ENCODE measurements at places on chromosomes 2 and 18. TPM values are rescaled to one million over a fixed set of nuclear protein-coding genes. Genes with fewer than 3 reads are reported as not detected.

OR6B2 gene
- total RNA-seq = not detected

DNA sequence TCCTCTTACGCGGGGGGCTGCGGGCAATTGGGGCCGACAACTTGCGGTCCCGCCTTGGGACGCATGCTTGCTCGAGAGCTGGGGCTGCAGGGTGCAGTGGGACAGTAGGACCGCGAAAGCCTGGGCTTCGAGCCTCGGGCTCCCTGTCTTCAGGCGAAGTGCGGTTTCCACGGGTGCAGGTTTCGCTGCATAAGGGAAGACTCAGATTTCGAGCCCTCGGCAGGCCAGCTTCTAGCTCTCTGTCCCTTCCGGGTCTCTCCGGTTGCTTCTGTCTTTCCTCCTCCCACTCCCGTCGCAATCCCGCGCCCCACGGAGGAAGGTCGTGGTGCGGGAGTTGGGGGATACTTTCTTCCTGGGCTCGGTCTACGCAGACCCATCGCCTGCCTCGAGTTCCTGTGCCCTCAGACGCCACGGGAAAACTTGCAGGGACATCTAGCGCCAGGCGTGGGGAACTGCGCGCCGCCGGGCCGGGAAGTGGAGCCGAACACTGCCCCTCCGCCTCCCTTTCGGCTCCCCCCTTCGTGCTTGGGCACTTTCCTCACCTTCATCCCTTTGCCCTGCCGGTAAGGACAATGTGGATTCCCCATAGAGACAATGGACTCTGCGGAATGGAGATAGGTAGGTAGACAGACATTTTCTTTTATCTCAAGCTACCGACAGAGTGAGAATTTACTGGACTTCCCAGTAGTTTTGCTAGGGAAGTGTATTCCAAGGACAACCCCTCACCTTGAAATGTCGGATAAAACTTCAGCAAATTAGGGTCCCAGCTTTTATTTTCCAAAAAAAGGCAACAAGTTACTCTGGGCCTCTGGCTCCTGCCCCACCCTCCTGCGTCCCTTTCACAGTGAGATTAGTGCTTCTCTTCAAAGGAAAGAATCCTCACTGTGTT lies 4.2 kb upstream of the HOXD13 start:
- no peaks in the 10 kb centered on the region for H3K4me1 ChIP-seq
- H3K36me3 ChIP-seq = peaks cover 33% of the 10 kb centered on the region
- H3K4me3 ChIP-seq = peak overlapping the region; percentile 34
- peaks cover 57% of the 10 kb centered on the region for H3K27me3 ChIP-seq
- H3K27ac ChIP-seq = no peak overlapping the region

GRCh38 chr2:55999790-56000189 lies 76.2 kb upstream of the EFEMP1 start:
- no peaks in the 10 kb centered on the region for H3K36me3 ChIP-seq
- H3K4me3 ChIP-seq = no peak overlapping the region
- no peaks in the 10 kb centered on the region for H3K4me1 ChIP-seq
- H3K27me3 ChIP-seq = no peaks in the 10 kb centered on the region
- no peak overlapping the region for H3K27ac ChIP-seq

CROCC2 gene
- not detected for total RNA-seq

DNA sequence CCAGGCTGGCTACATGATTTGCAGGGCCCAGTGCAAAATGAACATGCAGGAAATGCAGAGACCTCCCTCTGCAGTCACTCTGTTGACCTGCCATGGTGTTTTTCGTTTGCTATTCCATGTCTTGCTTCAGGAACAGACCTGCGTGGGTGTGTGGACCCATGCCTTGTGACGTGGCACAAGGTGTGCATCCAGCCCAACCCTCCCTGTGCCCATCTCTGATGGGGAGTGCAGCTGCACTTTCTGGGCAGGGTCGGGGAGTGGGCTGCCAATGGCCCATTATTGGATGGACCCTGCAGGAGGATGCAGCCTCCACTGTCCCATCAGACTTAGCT lies 33.1 kb downstream of the NAPG start:
- peaks cover 4% of the 10 kb centered on the region for H3K4me1 ChIP-seq
- no peaks in the 10 kb centered on the region for H3K27me3 ChIP-seq
- no peak overlapping the region for H3K27ac ChIP-seq
- H3K4me3 ChIP-seq = no peak overlapping the region
- ATAC-seq = no peak
- H3K36me3 ChIP-seq = peaks cover 36% of the 10 kb centered on the region

- H3K36me3 ChIP-seq = peaks cover 87% of the 10 kb centered on the region
- no peak for ATAC-seq
- no peaks in the 10 kb centered on the region for H3K27me3 ChIP-seq
- no peak overlapping the region for H3K4me3 ChIP-seq
Measured at GRCh38 chr18:12963069-12963468, 15.3 kb downstream of the SEH1L start.

ODC1 gene
- total RNA-seq = 60.3 TPM

IL1A gene
- 4.3 TPM for total RNA-seq

LHCGR gene
- not detected for total RNA-seq

DNA sequence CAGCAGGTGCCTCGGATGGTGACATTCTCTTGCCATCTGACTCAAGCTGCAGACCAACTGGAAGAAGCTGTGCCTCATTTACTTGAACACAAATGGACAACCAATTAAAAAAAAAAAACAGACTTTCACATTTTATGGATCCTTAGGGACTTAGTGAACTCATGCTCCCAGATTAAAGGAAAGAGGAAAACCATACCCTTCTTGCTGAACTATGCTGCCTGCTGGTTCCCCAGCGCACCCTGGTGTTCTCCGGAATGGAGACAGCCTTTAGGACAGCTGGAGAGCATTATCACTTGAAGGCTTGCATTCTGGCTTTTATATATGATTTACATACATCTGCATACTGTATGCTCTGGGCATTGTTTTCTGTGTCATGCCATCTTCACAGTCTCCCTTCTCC lies 370.7 kb downstream of the SLC4A3 start:
- H3K27me3 ChIP-seq = no peaks in the 10 kb centered on the region
- no peak overlapping the region for H3K4me3 ChIP-seq
- H3K27ac ChIP-seq = no peak overlapping the region

- no peak overlapping the region for H3K27ac ChIP-seq
- H3K4me1 ChIP-seq = no peaks in the 10 kb centered on the region
- no peak overlapping the region for H3K4me3 ChIP-seq
- peaks cover 4% of the 10 kb centered on the region for H3K27me3 ChIP-seq
- H3K36me3 ChIP-seq = no peaks in the 10 kb centered on the region
Measured at GRCh38 chr2:18526429-18526828, 34.0 kb downstream of the RDH14 start.

DNA sequence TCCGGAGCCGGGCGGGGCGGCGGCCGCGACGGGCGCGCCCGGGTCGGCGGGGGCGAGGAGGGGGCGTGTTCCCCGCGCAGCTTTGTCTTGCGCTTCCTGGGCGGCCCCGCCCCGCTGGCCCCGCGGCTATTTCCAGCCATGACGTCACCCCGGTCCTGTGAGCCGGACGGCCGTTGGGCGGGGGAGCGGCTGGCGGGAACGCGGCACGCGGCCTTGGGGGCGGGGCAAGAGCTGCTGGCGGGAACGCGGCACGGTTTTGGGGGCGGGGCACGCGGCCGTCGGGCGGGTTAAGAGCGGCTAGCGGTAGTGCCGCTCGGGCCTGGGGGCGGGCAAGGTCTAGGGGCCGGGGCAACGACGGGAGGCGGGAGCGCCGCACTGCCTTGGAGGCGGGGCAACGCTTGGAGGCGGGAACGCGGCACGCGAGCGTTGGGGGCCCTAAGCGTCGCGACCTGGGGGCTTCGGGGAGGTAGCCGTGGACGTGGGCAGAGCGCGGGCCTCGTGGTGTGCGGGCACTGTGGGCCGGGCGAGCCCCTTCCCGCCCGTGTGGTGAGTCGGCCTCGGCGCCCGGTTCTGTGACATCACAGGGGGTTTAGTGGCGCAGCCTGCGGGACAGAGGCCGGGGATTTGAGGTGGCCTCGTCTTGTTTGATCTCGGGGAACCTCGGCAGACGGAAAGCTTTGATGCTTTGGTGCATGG lies 704 bp downstream of the KLF11 start:
- H3K4me1 ChIP-seq = peaks cover 6% of the 10 kb centered on the region
- peak; percentile 80 for ATAC-seq
- peaks cover 44% of the 10 kb centered on the region for H3K36me3 ChIP-seq
- peak overlapping the region; percentile 79 for H3K27ac ChIP-seq
- H3K4me3 ChIP-seq = peak overlapping the region; percentile 80

- no peak for ATAC-seq
- H3K36me3 ChIP-seq = no peaks in the 10 kb centered on the region
- H3K27ac ChIP-seq = no peak overlapping the region
- H3K4me3 ChIP-seq = no peak overlapping the region
- H3K4me1 ChIP-seq = no peaks in the 10 kb centered on the region
Measured at GRCh38 chr2:133265432-133265949, 302.8 kb downstream of the NCKAP5 start.

DAW1 gene
- total RNA-seq = 0.24 TPM

- H3K4me1 ChIP-seq = no peaks in the 10 kb centered on the region
- H3K27me3 ChIP-seq = no peaks in the 10 kb centered on the region
- no peak overlapping the region for H3K27ac ChIP-seq
- ATAC-seq = peak; percentile 31
- H3K4me3 ChIP-seq = no peak overlapping the region
- no peaks in the 10 kb centered on the region for H3K36me3 ChIP-seq
Measured at GRCh38 chr2:60446413-60447267, 106.8 kb downstream of the BCL11A start.

GRCh38 chr2:143480086-143480485 lies 350.9 kb downstream of the ARHGAP15 start:
- H3K4me3 ChIP-seq = no peak overlapping the region
- no peak for ATAC-seq
- no peak overlapping the region for H3K27ac ChIP-seq
- no peaks in the 10 kb centered on the region for H3K27me3 ChIP-seq
- peaks cover 22% of the 10 kb centered on the region for H3K36me3 ChIP-seq
- peaks cover 23% of the 10 kb centered on the region for H3K4me1 ChIP-seq

- peaks cover 10% of the 10 kb centered on the region for H3K4me1 ChIP-seq
- H3K27me3 ChIP-seq = peaks cover 67% of the 10 kb centered on the region
- peak overlapping the region; percentile 56 for H3K4me3 ChIP-seq
- H3K27ac ChIP-seq = no peak overlapping the region
- ATAC-seq = no peak
Measured at GRCh38 chr2:176189681-176190641, 1.5 kb downstream of the HOXD1 start.

GRCh38 chr18:21550510-21550970 lies 50.0 kb downstream of the ESCO1 start:
- no peak overlapping the region for H3K4me3 ChIP-seq
- peaks cover 8% of the 10 kb centered on the region for H3K4me1 ChIP-seq
- ATAC-seq = no peak

CRYGC gene
- total RNA-seq = not detected

GRCh38 chr2:8431446-8432125 lies 250.3 kb upstream of the ID2 start:
- no peaks in the 10 kb centered on the region for H3K27me3 ChIP-seq
- no peak overlapping the region for H3K4me3 ChIP-seq
- H3K27ac ChIP-seq = no peak overlapping the region
- peaks cover 19% of the 10 kb centered on the region for H3K4me1 ChIP-seq
- peaks cover 16% of the 10 kb centered on the region for H3K36me3 ChIP-seq

All from activated T-helper 17 cell treated with anti-CD3 and anti-CD28 coated beads, Interleukin-2, amount 50 U/mL, for 72 hours (primary cell).